ENCODE measurements at places on chromosomes 4 and X.

DNA sequence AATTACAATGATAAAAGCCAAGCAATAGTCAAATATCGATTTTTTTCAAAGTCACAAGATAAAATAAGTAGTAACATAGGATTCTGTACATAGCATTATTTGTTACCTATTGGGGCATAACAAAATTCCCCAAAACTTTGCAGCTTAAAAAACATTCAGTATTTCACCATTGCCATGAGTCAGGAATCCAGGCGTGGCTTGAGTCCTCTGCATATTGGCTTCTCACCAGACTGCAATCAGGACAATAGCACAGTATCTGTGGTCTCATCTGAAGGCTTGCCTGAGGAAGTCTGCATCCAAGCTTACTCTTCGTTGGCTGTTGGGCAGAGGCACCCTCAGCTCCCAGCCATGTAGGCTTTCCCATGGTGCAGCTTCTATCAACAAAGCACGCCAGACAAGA is 6.2 kb upstream of the CTBP1 start:
- no peak for DNase-seq

GRCh38 chrX:65866146-65866545 is 173.7 kb downstream of the VSIG4 start:
- no peak for DNase-seq

GRCh38 chr4:5452156-5452555 is 256.2 kb downstream of the EVC2 start:
- no peak for DNase-seq

DNA sequence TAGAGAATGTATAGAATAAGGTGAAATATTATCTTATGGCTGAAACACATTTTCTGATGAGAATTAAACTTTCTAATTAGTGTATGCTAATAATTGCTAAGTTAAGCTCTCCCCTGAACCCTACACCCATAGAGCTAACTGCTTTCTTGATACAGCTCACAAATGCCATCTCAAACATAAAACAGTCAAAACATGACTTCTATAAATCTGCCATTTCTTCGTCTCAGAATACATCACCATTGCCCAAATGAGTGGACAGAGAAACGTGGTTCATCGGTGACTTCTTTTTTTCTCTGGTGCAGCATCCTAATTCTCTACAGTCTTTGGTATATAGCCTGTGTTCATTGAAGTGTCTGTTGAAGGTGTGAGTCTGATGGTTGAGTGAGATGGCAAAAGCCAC is 554.6 kb downstream of the NLGN4X start:
- no peak for DNase-seq

DNA sequence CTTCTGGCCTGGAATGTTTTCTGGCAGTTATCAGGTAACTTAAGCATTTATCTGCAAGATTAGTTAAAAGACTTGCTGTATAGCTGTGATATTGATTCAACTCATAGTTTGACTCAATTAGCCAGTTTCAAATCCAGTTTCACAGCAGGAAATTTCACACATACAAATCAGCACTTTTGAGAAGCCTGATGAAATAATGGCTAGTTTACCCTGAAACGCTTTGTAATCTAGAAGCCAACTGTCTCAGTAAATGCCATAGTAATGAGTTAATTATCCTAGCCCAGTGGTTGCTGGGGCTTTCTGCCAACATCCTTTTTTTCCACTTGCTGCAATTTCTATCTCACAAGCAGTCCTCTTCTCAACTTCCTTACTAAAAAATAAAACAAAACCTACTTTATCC is 53.1 kb downstream of the ARHGEF38 start:
- no peak for DNase-seq

DNA sequence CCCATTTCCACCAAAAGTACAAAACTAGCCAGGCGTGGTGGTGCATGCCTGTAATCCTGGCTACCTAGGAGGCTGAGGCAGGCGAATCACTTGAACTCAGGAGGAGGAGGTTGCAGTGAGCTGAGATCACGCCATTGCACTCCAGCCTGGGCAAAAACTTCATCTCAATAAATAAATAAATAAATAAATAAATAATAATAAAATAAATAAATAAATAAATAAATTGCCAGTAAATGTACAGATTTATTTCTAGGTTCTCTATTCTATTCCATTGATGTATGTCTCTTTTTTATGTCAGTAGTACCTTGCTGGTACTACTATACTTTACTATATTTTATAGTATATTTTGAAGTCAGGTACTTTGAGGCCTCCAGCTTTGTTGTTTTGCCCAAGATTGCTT is 43.7 kb downstream of the MAGEC1 start:
- DNase-seq, result no peak

DNA sequence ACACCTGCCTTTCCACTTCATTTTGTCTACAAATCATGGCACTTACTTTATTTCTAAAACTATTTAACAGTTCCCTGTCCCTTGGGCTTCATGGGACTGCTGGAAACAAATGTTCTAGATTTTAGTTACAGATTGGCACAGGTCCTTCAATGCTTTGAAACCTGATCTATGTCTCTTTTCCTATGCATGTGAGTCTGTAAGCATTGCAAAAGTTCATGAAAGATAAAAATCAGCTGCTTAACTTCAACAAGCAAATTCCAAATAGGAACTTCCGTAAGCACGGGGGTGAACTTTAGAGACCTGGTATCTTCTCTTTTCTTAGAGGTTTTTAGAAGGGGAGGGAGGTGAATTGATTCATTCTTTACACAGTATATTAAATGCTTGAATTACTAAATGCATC is 9.5 kb downstream of the LGI2 start:
- DNase-seq, result no peak

- DNase-seq, result no peak
Observed at GRCh38 chr4:183353557-183353956, 31.3 kb upstream of the CLDN24 start.

GRCh38 chr4:175143116-175143515 is 225.0 kb downstream of the ADAM29 start:
- no peak for DNase-seq

DNA sequence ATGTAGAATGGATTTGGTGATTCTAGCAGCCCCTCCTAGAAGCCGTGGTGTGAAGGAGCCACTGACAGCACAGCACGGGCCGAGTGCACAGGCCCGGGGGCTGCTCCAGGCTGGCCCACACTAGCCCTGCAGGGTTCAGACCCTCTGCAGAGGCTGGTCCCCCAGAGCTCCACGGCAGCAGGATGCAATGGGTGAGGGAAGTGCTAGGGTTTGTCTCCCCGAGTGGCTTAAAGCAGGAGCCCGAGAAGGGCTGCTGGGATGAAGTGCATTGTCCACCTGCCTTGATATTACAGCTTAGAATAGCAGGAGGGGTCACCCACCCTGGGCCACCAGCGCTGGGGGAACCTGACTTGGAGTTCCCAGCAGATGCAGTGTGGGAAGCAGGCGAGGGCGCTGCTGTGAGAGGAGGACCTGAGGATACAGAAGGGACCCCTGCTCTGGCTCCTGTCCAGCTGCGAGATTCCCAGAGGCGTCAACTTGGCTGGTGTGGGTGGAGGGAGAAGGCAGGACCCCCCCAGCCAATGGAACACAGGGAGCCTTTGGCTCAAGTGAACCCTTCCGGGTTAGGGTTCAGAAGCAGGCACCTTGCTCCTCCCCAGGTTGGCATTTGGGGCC is 30.0 kb downstream of the WDR1 start:
- DNase-seq, result no peak

DNA sequence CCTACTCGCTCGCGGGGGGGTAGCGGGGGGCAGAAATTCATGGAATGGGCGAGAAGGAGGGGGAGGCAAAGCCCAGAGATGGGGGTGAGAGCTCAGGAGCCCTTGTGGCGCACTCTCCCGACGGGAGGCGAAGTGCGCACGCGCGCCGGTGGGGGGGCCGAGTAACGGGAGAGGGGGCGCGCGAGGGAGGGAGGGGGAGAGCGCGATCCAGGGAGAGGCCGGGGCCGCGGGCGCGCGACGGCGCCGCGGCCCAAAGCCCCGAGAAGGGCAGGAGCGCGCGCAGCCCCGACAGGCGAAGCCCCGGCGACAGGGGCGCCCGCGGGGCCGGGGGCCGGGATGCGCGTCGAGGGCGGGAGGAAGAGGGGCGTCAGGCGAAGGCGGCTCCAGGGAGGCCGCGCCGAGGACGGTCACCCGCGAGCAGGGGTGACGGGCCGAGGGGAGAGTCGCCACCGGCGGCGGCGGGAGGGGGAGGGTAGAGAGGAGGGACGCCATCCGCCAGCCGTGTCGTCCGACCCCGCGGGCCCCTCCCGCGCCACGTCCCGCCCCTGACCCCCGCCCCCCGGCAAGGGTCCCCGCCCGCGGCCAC is 421 bp downstream of the MECP2 start:
- DNase-seq, result peak; percentile 60

DNA sequence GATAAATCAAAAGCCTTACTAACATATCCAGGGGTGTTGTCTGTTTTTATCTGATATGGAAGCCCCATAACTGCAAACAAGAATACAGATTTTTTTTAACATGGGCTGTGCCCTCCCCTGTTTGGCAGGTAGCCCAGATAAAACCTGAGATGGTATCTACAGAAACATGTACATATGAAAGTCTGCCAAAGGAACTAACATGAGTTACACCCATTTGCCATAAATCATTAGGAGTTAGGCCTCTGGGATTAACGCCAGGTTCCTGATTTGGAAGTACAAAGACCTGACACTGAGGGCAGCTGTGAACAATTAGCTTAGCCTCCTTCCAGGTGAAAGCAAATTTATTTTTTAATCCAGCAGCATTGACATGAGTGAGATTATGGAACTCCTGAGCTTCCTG is 264.3 kb downstream of the TECRL start:
- no peak for DNase-seq

GRCh38 chrX:106921637-106922036 is 1.4 kb downstream of the CLDN2 start:
- DNase-seq, result no peak

DNA sequence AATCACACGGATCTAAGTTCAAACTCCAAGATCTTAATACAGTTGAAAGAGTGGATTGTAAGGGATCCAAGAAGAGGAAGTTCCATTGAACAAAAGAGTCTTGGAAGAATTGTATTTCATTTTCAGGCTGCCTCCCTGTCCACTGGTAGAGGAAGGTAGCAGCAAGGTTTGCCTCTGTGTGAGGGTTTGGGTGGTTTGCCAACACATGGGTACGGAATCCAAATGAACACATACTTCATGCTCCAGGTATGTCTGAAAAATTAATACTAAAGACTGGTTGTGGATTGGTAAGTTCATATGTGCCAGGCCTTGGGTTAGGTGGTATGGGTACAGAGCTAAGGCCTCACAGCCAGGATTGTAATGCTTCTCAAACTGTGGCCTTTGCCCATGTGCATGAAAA is 523.6 kb upstream of the BOD1L1 start:
- DNase-seq, result no peak

- DNase-seq, result no peak
Observed at GRCh38 chr4:168662297-168662984, 165.6 kb downstream of the PALLD start.

GRCh38 chr4:96175871-96176270 is 336.0 kb downstream of the PDHA2 start:
- no peak for DNase-seq

DNA sequence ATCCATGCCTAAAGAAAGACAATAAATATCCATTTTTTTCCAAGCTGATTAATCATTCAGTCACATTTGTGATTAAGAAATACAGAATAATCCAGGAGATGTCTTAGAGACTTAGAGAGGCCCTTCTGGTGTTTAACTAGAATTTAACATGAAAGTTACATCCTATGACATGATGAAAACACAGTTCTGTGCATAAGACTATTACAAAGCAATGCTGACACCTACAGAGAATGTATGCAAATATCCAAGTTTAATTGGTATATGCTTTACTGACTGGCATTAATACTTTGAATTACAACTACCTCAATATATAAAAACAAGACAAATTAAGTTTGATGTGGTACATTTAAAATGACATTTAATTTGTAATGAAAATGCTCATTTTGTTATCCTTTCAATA is 17.8 kb upstream of the TLL1 start:
- DNase-seq, result no peak

DNA sequence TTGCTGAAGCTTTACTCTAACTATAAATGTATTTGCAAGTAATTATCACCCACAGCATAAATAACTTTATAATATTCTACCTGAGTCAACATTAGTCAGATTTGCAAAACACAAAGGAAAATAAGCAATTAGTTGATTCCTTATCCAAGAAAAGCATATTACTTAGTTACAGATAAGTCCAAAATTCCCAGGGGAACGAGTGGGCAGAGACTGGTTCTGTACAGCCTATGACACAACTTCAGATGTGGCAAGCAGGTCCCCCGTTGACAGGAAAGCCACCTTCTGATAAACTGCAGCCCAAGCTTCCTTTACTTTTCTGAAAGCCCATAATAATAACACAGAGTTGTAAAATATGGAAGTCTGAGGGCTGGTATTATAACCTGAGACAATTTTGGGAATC is 62.4 kb upstream of the NDP start:
- DNase-seq, result no peak

DNA sequence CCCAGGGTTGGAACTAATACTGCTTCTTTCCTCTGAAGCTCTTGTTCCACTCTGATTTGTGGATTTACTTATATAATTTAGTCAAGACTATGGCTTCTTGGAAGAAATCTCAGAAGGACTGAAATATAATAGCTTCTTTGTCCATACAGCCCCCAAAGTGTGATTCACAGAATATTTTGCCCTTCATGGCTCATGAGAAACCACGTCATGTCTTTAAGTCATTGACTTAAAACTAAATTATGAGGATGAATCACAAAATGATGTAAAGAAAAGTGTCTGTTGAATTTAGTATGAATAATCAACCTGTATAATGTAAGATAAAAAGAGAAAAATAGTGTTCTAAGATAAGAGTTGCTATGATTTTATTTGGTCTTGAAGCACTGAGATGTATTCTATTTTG is 43.3 kb upstream of the AGA start:
- DNase-seq, result no peak

- no peak for DNase-seq
Observed at GRCh38 chr4:145868637-145869409, 69.8 kb downstream of the ZNF827 start.

- DNase-seq, result no peak
Observed at GRCh38 chr4:81030061-81030980, at the start of gene BMP3. Gene BMP3, plus strand, starts transcription at chr4:81030708. Its CDS starts 577 bp downstream, at chr4:81031285.

GRCh38 chrX:108199691-108200090 is 108.1 kb downstream of the ATG4A start:
- DNase-seq, result no peak

GRCh38 chr4:80213117-80213815 is 16.0 kb downstream of the PRDM8 start:
- DNase-seq, result no peak

- no peak for DNase-seq
Observed at GRCh38 chr4:100728861-100729260, 211.0 kb upstream of the EMCN start.

- no peak for DNase-seq
Observed at GRCh38 chr4:80809039-80809729, 221.3 kb upstream of the BMP3 start.

- no peak for DNase-seq
Observed at GRCh38 chr4:26380740-26381139, 59.9 kb downstream of the RBPJ start.

- no peak for DNase-seq
Observed at GRCh38 chrX:110267874-110268273, 50.0 kb downstream of the AMMECR1 start.

DNA sequence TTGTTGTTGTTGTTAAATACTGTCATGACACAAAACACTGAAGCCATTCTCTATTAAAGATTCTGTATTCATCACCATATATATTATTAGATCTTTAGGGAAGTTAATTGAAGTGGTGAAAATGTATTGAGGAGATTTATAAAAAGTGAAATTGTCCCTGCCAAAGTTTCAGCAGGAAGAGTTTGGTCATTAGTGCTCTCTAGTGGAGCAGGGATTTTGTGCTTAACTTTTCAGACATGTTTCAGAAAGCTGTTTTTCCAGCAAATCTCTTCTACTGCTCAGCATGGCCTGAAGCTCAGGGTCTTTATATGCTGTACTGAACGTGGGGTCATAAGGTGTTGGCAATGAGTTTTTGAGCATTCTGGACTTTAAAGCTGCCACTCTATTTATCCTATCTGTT is 36.7 kb upstream of the CXXC4 start:
- no peak for DNase-seq
